DND-41 (cell line): ENCODE measurements at places on chromosomes 13 and 19.

DNA sequence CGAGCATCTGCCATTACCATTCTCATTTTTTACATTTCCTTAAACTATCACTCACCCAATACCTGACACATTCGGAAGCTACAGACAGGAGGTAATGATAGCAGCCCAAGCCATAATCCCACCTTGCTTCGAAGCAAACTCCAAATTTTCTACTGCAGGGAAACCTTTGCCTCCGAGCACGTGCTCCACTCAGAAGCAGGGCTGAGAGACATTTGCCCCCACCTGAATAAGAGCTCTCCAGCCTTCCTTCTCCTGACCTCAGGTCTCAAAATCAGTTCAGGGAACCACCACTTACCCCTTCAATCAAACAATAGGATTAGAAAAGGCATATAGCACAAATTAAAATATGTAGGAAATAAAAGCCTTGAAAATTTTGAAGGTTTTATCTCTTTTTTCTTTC is 2.3 kb upstream of the DACH1 start:
- no peak for DNase-seq
- H3K27ac ChIP-seq, result no peak overlapping the region
- H3K27me3 ChIP-seq, result peaks cover 17% of the 10 kb centered on the region
- no peaks in the 10 kb centered on the region for H3K36me3 ChIP-seq
- no peak overlapping the region for H3K4me3 ChIP-seq

- no peak overlapping the region for H3K4me3 ChIP-seq
- no peak for DNase-seq
- H3K4me1 ChIP-seq, result no peaks in the 10 kb centered on the region
- no peak overlapping the region for H3K27ac ChIP-seq
- peaks cover 5% of the 10 kb centered on the region for H3K27me3 ChIP-seq
Measured at GRCh38 chr19:46269101-46269500, 27.7 kb upstream of the HIF3A start.

DNA sequence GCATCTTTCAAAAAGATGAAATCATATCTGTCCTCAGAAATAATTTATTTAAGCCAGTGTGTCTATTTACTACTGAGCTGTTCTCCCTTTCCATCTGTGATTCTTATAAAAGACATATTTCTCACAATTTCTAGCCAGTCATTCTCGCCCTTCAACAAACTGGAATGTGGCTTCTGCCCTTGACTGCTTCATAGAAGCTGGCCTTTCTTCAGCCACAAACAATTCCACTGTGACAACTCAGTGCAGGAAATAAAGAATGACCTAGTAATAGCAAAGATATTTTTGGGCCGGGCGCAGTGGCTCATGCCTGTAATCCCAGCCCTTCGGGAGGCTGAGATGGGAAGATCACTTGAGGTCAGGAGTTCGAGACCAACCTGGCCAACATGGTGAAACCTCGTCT is 655.5 kb downstream of the PCDH9 start:
- H3K27me3 ChIP-seq, result no peaks in the 10 kb centered on the region
- H3K4me1 ChIP-seq, result no peaks in the 10 kb centered on the region
- H3K4me3 ChIP-seq, result no peak overlapping the region
- H3K36me3 ChIP-seq, result no peaks in the 10 kb centered on the region

DNA sequence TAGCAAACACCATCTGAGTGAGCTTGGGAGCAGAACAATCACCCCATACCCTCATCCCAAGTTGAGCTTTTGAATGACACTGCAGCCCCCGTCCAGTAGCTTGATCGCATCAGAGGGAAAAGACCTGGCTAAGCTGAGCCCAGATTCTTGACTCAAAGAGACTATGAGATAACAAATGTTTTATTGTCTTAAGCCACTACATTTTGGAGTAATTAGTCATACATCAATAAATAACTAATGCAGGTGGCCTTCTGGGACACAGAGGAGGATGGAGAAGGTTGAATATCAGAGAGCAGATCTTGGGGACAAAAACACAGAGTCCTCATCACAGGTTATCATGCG is 24.6 kb upstream of the IGSF23 start:
- no peak for DNase-seq
- no peak overlapping the region for H3K27ac ChIP-seq
- no peak overlapping the region for H3K4me3 ChIP-seq
